ENCODE measurements at places on chromosomes 2 and 18. TPM values are rescaled to one million over a fixed set of nuclear protein-coding genes. Genes with fewer than 3 reads are reported as not detected.

DNA sequence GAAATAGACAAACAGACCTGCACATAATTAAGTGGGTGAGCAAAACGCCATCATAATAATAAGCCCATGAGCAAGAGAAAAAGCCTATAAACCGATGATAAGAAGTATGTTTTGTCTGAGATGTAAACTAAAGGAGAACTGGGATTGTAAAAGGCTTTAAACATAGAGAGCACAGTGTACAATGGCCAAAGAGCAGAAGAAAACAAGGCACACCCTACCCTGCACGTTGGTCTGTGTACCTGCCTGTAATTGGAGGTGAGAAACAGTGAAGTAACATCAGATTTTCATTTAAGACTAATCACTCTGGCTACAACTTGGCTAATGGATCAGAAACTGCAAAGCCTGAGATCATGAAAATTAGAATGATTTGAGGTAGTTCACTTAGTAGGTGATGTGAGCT is 1094.7 kb upstream of the GYPC start:
- no peak for DNase-seq

DNA sequence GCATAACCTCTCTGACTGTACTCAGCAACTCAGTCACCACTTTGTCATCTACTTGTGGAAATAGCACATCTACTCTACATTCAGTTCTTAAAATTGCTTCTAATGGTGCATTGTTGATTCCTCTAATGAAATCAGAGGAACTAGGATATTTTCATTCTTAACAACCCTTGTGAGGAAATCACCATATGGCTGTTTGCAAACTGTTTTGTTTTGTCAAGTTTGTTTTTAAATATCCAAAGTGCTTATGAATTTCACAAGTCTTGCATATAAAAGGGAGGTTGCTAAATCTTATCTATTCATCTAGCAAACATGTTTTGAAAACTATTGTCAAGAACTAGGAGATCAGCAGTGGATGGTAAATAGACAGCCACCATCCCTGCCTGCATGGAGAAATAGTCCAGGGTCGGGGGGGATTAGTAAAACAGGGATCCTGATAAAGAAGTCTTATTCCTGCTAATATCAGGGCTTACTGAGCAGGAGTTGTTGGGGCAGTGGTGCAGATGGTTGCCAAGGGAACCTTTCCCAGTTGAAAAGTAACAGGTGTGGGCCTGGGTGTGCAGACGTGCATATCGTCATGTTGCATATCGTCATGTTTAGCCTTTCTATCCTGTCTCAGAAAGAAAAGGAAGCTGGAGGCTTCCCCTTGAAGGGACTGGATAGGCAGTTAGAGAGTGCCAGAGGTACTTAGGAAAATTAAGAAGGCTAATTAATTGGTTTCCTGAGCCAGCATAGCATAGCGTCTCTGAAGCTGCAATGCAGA is 7.5 kb upstream of the MYO3B start:
- no peak for DNase-seq

DNA sequence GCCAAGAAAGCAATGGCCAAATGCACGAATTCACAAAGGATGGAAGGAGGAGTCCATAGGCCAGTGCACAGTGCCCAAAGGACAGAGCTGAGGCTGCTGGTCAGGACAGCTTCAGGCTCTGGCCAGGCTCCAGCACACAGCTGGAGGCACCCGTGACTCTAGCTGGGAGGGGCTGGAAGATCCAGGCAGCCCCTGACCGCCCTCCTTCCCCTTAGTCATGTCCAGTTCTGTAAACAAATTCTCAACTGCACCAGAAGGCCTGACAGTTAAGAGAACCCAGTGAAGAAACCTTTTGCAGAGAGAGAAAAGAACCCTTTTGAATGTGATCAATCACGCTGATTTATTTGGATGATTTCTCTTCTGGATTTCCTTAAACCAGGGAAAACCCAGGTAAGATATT is 7.7 kb upstream of the YWHAQ start:
- no peak for DNase-seq

RNU2-63P gene
- 8.3 TPM for total RNA-seq

RAD51AP2 gene
- not detected for total RNA-seq

MROH2A gene
- total RNA-seq = not detected

C1QL2 gene
- total RNA-seq = not detected
